ENCODE measurements at places on chromosomes 11 and 22. TPM values are rescaled to one million over a fixed set of nuclear protein-coding genes. Genes with fewer than 3 reads are reported as not detected.
A peak's percentile ranks its signal among the peaks of the same experiment; 100 is the strongest.

GRCh38 chr22:31734512-31734911, 15.4 kb downstream of the PRR14L start:
- peak; percentile 35 for DNase-seq

DNA sequence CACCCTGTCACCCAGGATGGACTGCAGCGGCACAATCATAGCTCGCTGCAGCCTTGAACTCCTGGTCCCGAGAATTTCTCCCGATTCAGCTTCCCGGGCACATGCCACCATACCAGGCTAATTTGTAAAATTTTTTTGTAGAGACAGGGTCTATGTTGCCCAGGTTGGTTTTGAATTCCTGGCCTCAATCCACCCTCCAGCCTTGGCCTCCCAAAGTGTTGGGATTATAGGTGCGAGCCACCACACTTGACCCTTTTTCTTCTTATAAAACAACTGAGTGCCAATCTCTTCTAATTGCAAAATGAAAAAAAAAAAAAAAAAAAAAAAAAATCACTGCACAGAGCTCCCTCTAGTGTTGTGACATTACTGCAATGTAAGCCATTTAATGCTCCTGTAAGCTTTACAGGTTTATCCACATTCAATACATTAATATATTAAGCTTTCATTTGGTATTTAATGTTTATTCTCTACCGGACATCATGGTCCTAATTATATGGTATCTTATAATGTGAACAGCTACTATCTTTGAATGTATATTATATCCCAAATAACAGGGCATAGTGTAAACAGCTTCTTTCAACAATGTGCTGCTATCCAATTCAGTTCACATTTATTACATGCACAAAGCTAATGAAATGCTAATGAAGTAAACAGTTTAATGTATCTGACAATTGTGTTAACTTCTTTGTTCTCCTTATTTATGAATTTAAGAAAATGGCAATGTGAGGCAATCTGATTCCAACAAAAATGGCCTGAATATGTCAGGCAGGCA, 44.6 kb downstream of the COPB1 start:
- DNase-seq = peak; percentile 39

- DNase-seq = peak; percentile 68
Measured at GRCh38 chr11:116061322-116061721, 557.1 kb upstream of the CADM1 start.

DNA sequence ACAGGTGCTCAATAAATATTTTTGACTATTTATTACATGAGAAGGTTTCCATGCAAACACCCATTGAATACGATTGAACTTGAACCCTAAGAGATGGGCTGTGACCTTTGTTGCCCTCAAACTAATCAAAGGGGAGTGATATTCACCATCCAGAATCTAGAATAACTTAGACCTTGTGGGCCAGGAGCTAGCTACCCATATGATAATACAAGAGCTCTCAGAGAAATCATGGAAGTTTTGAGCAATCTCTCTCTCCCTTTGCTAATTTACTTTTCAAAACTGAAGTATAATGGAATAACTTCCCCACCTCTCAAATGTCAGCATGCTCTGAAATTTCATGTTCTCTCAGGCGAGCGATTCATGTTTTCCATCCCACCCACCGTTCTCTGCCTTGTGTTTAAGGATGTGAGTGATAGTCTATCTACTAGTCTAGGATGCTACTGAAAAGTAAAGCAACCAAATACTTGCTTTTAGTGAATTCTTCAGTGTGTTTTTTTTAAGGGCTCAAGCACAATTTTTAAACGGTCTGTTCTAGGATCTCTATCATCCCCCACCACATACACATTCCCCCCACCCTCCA, 33.3 kb downstream of the BARX2 start:
- no peak for DNase-seq

DNA sequence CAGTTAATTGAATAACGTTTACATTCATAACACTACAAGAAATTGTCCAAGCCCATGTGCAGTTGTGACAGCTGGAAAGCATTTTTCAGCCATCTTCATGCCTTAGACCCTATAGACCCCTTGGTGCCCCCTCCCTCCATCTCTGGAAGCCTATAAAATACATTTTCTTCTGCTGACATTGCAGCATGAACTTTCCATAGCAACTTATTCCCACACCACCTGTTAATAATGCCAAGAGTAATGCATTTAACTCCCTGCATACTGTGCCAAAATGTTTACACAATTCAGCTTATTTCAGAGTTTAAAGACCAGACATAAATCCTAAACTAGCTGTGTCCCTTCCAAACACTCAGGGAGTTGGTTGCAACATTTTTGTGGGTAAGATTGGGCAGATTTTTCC, 143.0 kb upstream of the ARHGAP20 start:
- no peak for DNase-seq

GRCh38 chr11:19508165-19508564, 204.5 kb upstream of the NAV2 start:
- no peak for DNase-seq

- DNase-seq = no peak
Measured at GRCh38 chr11:112401036-112401769, 140.5 kb upstream of the PLET1 start.

DNA sequence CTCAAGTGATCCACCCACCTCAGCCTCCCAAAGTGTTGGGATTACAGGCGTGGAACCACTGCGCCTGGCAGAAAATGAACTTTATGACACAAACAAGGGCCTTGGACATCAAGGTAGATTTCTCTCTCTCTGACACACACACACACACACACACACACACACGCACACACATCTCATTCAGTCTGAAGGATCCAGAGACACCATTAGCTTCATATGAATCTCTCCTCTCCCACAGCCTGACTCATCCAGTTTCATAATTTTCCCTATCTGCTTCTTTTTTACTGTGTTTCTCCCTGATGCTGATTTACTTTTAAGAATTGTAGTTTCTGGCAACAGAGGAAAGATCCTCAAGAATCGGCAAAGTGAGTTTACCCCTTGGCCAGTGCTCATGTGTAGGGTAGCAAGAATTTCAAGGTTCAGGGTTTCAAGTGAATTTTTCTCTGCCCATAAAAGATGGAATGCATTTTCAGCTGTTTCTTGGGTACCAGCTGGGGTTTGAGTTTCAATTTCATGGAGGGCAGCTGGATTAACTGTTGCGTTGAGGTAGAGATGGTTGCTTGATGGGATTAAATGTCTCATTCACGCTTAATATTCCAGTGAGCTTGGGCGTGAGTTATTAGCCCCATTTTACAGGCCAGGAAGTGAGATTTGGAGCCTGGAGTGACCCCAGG, 3.5 kb downstream of the MYO18B start:
- no peak for DNase-seq

DNA sequence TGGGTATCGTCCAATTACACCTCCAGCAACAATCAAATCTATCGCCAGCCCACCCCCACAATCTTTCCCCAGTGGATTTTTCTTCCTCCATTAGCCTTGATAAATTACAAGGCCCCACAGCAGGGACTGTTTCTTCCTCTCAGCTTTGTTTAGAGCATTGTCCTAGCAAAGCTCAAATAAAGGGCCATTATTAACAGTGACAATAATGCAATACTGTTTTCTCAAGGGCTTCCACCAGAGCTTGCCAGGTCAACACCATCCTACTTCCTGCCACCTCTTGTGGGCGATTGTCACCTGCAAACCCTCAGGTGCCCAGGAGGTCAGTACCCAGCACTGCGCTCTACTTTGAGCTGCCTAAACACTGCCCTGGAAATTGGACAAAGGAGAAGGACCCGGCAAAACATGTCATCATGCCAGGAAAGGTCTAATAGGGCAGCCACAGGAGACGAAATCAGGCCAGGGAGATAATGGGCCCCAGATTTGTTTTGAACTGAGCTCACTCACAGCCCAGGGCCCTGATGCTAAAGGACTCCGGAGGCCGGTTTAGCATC, 95.2 kb downstream of the ABTB2 start:
- DNase-seq = peak; percentile 63

GRCh38 chr11:8192896-8193209, 24.0 kb upstream of the RIC3 start:
- DNase-seq = no peak

DNA sequence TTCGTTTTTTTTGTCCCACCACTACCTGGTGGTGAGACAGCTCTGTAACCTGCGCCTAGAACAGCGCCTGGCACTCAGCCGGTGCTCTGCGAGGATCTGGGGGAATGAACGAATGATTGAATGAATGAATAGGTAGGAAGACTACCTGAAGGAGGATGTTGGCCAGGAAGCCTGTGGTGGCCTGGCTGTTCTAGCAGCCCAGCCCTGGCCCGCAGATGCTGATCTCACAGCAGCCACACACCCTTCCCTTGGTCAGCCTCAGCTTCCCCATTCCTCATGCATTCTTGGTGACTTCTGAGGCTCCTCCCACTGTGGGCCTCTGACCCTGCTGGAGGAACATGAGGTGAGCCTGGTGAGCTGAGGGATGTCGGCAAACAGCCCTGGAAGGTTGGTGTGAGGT, 3.7 kb downstream of the TRPM5 start:
- DNase-seq = no peak

DNA sequence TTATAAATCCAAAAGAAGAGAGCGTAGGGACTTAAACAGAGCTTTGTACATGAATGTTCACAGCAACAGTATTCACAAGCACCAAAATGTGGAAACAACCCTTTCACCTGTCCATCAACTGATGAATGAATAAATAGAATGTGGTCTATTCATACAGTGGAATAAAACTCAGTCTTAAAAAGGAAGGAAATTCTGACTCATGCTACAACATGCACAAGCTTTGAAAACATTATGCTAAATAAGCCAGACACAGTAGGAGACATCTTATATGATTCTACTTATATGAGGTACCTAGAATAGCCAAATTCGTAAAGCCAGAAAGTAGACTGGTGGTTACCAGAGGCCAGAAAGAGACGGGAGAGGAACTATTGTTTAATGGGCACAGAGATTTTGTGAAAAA, 74.3 kb downstream of the SHANK2 start:
- no peak for DNase-seq

DNA sequence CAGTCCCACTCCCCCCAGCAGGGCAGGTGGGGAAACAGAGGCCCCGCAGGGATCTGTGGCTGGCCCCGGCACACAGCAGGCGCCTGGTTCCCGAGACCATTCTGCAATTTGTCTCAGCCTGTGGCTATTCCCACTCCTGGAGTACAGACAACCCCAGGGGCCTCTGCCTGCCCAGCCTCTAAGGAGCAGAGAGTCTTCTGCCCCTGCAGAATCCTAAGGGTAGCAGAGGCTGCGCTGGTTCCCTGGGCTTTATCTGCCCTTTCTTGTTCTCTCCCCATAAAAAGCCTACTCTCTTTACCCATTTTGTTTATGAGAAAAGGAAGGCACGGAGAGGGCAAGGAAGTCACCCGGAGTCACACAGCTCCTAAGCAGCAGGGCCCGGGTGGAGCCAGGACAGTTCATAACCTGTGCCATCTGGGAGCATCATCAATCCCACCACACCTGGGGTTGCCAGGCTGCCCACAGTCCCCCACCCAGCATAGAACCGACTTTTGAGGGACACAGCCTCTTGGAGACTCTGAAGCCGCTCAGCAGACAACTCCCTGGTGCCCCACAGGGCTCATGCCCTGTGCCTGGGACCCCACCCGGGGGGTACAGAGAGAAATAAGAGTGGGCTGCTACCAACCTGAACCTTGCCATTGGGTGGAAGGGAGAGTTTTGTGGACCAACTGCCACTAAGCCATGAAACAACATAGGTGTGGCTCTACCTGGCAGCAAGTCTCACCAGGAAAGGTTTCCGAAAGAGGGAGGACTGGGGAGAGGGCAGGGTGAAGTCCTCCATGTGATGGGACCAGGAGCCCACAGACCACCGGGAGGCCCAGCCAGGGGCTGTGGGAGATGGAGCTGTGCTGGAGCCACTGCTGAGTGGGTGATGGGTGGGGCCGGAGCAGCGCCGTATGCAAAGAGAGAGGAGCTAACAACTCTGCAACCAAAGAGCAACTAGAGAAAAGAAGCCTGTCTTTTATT, 17.2 kb upstream of the LINC01488 start:
- DNase-seq = no peak

DNA sequence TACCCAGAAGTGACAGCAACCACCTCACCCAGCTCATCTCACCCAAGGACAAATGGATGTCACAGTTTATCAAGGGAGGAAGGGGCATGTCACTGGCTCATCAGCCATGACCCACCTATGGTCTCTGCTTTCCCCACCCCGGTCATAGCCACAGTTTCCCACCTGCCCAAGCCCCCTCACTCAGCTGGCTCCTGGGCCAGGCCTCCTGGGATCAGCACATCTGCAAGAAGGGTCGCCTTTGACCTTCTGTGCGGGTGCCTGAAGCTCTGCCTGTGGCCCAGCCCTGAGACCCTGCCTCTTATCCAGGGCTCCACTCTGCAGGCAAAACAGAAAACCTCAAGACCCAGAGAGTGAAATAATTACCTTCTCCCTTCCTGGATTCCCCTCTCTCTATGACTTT, 236.4 kb downstream of the BUD13 start:
- DNase-seq = no peak

DNA sequence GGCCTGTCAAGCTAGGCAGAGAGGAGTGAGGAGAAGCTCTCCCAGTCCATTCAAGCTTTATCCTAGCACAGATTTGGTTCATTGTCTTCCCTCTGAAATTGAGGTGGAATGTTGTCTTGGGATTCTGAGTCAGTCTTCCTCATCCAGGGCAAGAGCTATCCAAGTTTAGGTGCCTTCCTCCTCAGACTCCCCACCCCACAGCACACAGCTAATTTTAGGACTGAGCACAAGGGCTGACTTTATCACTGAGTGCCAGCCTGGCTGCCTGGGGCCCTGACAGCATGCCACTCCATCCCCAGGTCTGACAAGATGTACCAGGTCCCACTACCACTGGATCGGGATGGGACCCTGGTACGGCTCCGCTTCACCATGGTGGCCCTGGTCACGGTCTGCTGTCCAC, 2.6 kb downstream of the PGAP2 start:
- no peak for DNase-seq

DNA sequence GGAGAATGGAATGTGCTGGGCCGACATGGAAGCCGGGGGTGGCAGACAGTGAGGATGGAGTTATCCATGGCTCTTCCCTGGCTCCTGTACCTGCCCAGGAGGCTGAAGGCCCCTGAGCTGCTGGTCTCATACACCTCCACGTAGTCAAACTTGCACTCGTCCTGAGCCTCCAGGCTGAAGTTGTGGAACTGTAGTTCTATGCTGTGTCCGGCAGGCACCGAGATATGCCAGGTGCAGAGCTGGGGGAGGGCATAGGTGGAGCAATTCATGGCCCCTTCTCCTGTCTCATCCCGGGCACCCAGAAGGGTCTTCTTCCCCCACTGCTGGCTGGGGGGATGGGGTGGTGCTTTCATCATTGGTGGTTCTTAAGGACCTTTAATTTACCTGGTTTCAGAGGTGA, 2.8 kb downstream of the MFRP start:
- no peak for DNase-seq

DNA sequence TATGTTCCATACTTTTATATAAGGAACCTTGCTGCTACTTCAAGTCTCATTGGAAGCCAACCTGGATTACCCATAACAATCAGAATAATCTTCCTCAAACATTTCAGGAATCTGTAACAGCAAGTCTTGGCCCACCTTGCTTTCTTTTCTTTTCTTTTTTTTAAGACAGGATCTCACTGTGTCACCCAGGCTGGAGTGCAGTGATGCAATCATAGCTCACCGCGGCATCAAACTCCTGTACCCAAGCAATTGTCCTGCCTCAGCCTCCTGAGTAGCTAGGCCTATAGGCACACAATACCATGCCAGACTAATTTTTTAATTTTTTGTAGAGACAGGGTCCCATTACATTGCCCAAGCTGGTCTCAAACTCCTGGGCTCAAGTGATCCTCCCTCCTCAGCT, 29.3 kb upstream of the PRDM10 start:
- no peak for DNase-seq

- DNase-seq = no peak
Measured at GRCh38 chr11:102469196-102469821, 16.7 kb upstream of the TMEM123 start.

PNPLA3 gene
- 3.2 TPM for polyA plus RNA-seq

ROBO3 gene
- 61.2 TPM for polyA plus RNA-seq

POU2AF2 gene
- 0.15 TPM for polyA plus RNA-seq

MYBPC3 gene
- polyA plus RNA-seq = not detected

CASTOR1 gene
- polyA plus RNA-seq = 17.4 TPM

PANX3 gene
- not detected for polyA plus RNA-seq

SPA17 gene
- polyA plus RNA-seq = 11.7 TPM

Measured in SK-N-SH (cell line).